ENCODE measurements at places on chromosomes 11 and 22.
A peak's percentile ranks its signal among the peaks of the same experiment; 100 is the strongest.

DNA sequence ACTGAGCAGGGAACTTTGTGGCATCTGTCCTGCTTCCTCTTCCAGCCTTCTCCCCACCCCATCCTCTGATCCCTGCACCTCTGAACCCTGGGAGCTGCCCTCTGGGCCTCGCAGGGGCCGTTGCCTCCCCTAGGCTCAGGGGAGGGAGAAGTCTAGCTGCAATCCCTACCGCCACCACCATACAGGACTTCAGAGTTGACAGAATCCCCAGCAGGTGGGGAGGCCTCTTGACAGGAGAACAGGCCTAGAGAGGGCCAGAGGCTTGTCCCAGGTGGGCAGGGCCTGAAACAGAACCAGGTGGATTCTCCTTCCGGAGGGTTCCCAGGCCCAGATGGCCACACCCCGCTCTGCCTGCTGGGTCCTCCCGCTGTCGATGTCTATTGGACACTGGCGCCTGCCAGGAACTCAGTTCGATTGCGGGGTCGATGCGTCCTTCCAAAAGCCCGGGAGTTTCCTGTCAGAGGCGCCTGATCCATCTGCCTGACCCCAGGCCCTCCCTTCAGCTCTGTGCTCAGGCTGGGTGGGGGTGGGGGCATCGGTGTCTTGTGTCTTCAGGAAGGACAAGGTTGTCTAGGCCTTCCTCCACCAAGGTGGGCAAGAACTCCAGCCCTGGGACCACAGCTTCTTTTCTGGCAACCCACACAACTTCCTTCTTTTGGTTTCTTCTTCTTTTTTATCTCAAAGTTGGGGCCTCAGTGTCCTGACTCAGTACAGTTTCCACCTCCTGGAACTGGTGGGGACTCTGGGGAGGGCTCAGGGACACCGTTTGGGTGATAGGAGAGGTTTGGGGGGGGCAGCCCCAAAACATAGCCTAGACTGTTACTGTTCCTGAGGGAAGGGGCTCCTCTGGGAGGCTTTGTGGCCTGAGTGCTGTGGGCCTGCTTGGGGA lies 6.4 kb downstream of the STARD10 start:
- DNase-seq: no peak

DNA sequence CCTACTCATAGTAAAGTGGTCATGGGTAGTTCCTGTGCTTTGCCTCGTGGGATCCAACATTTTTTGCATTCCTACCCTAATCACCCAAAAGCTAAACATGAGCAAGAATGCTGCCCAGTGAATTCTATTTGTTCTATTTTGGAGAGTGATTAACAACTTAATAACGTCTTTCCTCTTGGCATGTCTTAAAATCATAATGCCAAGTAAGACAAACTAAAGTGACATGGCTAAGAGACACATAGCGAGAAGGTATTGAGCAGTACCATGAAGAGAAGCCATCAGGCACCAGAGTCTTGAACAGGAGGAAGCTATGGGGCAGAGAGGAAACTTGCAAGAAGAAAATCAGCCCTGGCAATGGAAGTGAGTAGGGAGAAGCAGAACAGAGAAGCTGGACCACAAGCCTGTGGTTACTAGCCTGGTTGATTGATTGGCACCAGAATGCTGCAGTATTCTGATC lies 32.0 kb downstream of the EXPH5 start:
- no peak for DNase-seq

DNA sequence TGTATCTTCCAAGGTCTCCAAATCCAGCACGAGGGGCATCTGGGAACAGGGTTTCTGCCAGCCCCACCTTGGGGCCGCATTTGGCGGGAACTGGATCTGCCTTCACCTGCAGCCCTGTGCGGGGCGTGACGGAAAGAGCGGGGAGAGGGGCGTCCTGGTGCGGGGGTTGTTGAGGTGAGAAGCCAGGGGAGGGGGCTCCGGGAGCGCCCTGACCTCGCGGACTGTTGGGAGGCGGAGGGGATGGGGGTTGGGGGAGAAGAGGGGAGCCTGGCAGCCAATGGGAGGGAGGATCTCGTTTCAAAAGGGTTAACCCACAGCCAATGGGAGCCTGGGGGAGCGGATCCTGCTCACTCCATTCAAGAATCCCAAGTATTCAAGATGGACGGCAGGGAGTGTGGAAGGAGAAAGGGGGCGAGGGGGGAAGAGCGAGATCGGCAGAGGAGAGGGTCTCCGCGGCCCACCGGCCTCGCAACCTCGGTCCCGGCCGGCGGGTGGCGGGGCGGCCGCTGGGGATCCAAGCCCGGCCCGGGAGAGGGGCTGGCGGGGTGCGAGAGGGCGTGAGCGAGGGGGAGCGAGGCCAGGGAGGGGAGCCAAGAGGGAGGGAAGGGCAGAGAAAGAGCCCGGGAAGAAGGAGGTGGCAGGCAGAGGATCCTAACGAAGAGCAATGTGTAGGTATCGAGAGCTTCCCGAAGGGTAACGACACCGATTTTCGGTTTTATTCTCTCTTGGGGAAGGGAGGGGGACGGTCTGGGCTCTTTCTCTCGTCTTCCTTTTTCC lies 11.5 kb downstream of the YPEL4 start:
- no peak for DNase-seq

- no peak for DNase-seq
These were observed 336.6 kb downstream of the CTTN start for GRCh38 chr11:70734911-70735310.

GRCh38 chr11:66956689-66957290 lies 1.4 kb downstream of the PC start:
- DNase-seq: no peak

DNA sequence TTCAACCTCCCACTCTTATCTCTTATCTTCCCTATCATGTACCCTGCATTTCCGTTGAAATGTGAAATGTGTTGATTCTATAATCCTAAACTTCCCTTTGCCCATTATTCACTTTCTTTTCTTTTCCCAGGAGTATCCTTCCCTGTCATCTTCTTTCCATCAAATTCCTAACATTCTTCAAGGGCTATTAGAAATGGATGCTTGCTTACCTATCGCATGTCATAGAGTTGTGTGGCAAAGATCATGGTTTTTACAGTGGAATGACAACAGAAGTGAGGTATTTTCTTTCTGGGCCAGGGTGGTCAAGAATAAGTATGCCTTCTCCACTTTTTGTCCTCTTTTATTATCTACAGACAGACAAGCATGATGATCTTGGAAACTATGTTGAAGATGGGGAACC lies 124.4 kb upstream of the SLC5A12 start:
- DNase-seq: no peak

DNA sequence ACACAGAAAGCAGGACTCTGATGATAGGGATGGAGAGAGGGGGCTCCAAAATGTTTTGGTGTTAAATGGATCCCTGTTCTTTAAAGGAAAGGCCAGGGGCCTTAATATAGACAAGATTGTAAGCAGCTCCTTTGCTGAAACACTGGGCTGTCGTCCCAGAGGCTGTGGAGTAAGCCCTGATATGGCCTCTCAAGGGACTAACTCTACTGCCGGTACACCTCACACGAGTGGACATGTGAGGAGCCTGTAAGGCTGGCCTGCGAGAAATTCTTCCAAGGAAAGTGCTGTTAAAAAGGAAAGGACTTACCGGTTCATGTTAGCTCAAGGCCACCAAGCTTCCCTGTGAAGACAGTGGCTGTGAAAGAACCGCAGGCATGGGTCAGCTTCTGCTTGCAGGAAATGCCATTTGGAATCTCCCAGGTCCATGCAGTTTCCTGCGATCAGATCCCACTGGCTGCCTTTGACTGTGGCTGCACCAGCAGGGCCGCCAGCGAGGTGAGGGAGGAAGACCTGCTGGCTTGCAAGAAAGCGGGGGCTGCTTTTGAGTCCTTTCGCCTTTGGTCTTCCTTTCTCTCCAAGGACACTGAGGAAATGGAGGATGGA lies 106.6 kb downstream of the PRR5L start:
- DNase-seq: no peak

DNA sequence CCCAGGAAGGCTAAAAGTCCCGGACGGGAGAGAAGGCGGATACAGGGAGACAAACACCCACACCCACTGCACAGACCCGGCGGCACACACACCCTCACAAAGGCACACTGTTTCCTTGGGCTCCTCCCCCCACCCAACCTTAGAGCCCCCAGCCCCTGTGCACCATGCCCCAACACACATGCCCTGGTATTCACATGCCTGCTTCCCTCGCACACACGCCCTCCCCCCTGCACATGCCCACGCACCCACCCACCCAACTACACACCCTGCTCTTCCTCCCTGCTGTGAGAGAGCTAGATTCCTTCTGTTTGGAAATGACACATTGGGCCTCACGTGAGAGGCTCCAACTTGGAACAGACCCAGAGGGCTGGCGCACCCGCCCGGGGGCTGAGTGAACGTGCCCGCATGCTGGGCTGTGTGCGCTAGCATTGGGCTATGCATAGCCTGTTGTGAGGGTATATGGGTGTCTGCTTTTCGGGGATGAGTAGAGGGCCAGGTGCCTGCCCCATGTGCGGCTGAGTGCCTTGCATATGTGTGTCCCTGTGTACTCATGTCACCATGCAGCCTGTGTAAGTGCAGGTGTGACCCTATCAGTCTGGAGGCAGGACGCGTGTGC lies 518 bp upstream of the CHRM1 start:
- DNase-seq: no peak

DNA sequence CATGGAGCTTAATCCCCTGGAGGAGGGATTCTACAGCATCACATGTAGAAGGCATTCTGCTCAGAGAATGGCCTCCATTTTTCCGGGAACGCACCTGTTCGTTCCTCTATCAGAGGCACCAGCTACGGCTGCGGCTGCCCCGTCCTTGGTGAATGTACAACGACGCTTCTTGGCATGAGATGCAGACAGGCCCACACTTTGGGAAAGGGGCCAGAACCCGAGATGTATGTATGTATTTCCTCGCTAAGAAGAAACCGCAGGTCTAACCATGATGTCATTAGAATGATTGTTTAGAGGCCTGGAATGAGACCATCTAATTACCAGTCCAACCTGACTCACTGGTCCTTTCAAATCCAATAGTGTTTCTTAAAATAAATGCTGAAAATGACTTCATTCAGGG lies 1293.4 kb downstream of the TBC1D22A start:
- DNase-seq: no peak

DNA sequence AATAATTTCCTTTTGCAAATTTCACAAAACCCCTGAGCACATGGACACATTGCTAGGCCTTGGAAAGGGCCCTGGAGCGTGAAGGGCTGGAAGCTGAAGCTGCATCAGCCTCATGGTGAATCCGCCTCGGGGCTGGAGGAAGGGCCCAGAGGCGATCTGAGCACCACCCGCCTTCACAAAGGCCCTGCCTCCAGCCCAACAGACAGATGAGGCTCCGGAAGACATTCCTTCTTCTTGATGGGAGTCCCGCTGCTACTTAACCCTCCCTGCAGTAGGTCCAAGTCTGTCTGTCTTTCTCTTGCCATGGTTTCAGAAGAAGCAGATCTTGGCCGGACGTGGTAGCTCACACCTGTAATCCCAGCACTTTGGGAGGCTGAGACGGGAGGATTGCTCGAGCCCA lies 16.5 kb downstream of the ARRB1 start:
- DNase-seq: no peak

DNA sequence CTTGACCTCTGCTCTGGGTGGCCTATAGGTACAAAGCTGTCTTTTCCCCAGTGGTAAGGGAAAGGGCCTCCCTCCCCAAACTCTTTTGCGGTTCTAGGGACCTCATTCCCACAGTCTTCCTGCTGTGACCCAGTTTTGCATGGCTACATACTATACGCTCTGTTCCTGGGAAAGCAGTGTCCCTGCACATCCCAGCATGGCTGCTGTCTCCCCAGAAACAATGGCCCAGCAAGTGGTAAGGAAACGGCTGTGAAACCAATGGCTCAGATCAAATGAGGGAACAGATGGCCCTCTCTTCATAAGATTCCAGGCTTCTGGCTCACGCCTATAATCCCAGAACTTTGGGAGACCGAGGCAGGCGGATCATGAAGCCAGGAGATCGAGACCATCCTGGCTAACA lies 41.1 kb downstream of the RPL27A start:
- DNase-seq: no peak

DNA sequence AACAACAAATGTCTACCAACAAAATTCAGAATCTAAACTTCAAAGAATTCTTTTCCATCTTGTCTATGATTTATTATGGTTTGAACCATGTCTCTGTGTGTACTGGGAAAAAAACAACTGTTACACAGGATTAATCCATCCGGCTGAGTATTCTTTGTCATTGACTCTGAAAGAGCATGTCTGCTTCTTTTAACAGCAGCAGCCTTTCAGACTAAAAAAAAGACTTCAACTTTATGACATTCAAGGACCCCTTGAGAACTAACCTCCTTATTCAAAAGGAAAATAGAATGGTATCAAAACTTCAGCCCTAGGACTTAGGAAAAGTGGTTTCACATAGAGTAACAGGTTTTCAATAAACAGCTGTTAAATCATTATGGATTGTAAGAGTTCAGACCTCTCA lies 79.9 kb downstream of the MRTFA start:
- DNase-seq: no peak

- DNase-seq: no peak
These were observed 6.7 kb downstream of the ACP2 start for GRCh38 chr11:47241841-47242301.

DNA sequence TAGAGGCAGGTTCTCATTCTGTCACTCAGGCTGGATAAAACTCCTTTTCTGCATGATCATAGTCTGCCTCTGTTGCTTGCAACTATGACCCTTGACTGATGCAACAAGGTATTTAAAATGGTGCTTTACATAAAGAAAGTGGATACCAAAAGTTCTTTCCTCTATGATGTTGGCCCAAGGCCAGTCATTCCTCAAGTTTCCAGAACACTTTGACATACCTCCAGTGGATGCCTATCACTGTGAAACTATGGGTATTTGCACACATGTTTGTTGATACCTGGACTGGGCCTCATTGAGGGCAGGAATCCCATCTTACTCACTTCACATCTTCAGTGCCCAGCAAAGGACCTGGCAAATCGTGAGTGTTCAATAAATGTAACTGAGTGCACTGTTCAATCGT lies 159.0 kb upstream of the ZC3H12C start:
- no peak for DNase-seq

GRCh38 chr11:116397602-116398084 lies 375.1 kb downstream of the BUD13 start:
- no peak for DNase-seq

DNA sequence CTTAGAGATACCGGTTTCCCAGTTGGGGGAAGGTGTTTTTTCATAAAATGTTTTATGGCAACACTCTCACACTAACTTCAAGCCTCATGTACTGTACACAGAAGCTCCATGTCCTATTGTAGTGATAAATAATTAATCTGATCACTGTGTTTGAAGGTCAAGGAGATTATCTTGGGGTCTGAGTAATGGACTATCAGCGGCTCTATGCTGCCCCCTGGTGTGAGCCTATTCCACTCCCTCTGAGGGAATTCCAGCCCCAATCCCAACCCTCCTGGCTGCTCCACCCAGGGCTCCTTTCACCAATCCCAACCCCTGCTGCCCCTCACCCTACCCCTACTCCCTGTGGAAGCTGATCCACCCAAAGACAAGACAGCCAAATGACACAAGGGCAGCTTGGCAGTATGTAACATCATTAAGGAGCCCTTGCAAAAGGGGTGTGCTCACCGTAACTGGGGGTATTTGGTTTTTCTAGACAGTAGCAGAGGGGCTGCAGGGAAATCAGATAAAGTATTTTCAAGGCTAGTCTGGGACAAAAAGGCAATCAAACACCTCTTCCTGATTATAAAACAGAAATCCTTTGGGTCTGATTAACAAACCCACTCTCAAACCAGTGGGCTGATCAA lies 22.3 kb downstream of the HPS4 start:
- peak; percentile 12 for DNase-seq

GRCh38 chr22:26998129-26998528 lies 340.7 kb downstream of the MIAT start:
- DNase-seq: no peak

- no peak for DNase-seq
These were observed 100.1 kb downstream of the PRR5L start for GRCh38 chr11:36395978-36396736.
